ENCODE measurements at places on chromosomes 12 and 14.

GRCh38 chr12:106130474-106131113 is 8.2 kb downstream of the NUAK1 start:
- no peak for DNase-seq

DNA sequence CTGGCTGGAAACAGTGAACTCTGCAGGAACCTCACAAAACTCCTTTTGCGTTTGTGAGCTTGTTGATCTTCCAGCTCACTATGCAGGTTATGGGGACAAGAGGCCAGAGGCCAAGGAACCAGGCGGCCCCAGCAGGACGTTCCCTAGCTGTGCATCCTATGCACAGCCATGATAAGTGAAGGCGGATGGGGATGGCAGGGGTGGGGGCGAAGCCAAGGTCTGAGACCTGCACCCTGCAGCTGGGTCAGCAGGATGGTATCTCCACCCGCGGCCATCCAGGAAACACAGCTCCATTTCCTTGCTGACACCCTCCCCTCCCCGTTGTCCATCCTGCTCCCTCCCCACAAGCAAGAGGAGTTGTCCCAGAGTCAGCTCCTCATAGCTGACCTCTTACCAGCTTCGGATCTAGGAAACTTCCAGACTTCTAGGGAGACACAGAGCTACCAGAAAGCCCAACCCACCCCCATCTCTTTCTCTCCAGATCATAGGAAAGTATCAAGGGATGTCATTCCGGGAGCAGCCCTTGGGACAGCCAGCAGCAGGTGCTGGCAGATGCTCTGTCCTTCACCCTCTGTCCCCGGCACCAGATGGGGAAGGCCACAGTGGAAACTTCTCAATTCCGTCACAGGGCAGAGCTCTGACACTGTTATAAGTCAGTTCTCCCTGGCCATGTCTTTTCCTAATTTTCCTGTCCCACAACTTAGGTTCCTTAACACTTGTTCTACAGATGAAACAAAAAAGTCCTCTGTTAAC is 9.4 kb downstream of the ZBTB39 start:
- DNase-seq = no peak

GRCh38 chr12:122276242-122276641 is 9.9 kb upstream of the VPS33A start:
- DNase-seq = no peak

- DNase-seq = no peak
These were observed 258.6 kb upstream of the FOXN3 start for GRCh38 chr14:89675590-89675989.

DNA sequence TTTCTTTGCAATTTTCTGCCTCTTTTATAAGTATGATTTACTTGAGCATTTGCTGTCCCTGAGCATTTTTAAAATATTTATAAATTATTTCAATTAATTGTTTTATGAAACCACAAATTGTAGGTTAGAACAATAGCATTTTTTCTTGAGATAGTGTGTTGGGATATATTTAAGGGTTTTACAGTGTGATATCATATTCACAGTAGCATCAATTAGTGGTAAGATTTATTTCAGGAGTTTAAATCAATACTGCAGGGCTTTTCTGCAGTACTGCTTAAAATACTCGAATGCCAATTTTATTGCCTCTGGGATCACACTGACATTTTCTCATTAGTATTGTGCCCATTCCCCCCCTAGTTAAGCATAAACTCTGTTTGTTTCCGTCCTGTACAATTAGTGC is 82.2 kb downstream of the BHLHE41 start:
- no peak for DNase-seq

GRCh38 chr12:28770322-28770721 is 378.8 kb upstream of the FAR2 start:
- no peak for DNase-seq

- no peak for DNase-seq
These were observed 48.0 kb upstream of the RIMBP2 start for GRCh38 chr12:130764073-130764472.

DNA sequence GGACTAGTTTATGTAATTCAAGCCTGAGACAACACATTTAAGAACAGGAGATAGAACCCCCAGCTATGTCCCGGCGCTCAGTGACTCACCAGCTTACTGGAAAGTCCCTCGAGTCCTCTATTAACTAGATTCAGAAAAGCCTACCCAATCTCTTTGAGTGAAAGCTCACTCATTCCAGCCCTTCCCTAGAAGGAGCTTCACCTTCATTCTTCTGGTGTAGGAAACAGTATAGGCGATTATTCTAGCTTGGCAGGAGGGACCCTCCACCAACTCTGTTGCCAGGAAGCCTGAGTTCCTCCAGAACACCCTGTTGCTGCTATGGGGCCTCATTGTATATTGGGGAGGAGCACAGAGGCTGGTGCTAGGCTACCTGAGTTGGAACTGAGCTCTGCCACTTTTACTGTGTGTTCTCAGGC is 57.2 kb upstream of the AEBP2 start:
- DNase-seq = no peak

- no peak for DNase-seq
These were observed 90.0 kb downstream of the LRRC74A start for GRCh38 chr14:76916040-76916715.

GRCh38 chr12:102232036-102232435 is 34.4 kb upstream of the PMCH start:
- DNase-seq = no peak

DNA sequence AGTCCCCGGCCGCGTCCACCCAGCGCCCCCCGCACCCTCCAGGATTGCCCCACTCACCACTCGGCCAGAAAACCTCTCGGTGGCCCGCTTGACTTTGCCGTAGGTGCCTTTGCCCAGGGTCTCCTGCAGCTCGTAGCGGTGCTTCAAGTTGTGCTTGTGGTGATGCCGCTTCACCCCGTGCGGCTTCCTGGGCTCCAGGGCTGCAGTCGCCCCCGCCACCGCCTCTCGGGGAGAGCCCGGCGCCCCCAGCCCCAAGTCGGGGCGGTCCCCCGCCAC is 459 bp downstream of the NUAK1 start:
- no peak for DNase-seq

DNA sequence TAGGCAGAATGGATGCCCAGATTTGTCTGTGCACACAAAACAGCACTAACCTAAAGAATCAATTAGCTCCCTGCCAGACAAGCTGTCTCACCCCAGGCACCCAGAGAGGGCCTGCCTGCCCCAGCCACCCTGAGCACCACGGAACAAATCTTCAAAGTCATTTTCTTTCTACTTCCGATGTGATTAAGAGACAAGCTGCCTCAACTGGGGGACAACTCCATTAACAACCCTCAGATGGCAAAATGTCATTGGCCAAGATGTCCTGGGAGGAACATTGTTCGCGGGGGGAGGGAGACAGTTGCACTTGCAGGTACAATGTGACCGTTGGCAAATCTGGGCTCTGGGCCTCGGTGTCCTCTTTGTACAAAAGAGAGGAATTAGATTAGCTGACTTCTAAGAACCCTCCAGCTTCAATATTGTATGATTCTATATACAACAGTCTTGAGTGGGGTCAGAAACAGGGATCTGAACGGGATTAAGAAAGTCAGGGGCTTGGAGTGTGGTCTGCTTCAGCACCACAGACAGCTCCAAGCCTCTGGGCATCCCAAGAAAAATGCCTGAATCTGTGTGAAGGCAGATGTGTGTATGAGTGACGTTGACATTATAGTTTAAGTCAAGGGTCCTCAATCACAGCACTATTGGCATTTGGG is 42.8 kb upstream of the CMKLR1 start:
- no peak for DNase-seq

DNA sequence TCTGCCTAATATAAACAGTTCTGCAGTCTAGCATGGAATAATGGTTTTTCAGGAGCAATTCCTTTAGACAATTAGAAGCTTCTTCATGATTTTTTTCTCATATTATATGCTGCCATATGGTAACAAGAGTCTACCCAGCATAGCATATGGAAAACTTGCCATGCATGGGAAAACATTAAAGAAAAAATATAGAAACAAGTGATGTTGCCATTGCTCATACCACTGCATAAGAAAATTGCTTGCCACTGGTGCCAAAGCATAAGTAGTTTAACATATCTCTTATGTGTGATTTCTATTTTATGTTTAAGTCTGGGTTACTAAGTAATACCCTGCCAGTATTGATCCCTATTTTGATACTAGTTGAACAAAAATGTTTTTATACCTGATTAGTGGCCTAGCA is 171.2 kb downstream of the CCDC59 start:
- DNase-seq = no peak

DNA sequence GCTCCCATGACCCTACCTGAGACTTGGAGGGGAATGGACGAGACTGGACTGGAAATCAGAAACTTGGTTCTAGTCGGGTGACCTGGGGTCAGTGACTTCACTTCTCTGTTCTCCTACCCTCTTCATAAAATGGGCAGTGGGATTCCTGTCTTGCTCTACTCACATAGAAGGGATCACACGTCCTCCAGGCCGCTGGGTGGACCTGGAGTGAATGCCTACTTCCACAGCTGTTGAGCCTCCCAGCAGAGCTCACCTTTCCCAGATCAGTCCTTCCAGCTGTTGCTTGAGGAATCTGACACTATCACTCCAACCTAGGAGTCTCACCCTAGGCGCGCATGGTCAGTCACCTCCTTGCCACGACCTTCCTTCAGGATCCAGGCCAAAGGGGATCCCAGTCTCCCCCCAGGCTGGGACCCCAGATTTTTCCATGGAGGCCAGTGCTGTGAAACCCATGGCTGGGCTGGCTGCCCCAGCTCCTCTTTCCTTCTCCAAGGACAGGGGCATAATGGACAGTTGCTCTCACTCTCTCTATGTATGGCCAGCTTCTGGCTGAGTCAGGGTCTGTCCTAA is 637 bp downstream of the ACVRL1 start:
- DNase-seq = no peak

Measured in DMS79 treated with DMSO at 0.1 percent for 48 hours (cell line).